ENCODE measurements at places on chromosomes 5 and 9. TPM values are rescaled to one million over a fixed set of nuclear protein-coding genes. Genes with fewer than 3 reads are reported as not detected.
A peak's percentile ranks its signal among the peaks of the same experiment; 100 is the strongest.

DNA sequence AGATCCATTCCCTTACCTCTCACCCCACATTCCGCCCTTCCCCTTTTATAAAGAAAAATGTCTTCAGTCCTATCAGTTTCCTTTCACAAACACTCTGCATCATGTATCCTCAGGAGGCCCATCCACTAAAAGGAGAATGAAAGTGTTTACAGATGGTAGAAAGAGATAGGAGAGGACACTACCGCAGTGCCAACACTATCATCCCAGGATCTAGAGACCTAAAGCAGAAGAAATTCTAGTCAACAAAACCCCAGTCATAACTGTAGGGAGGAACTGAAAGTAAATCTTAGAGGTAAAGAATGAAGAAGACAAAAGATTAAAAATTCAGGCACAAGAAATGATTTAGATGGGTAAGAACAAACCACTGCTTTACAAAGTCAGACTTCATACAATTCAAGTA is 114.1 kb downstream of the MLLT3 start:
- no peak for DNase-seq

DNA sequence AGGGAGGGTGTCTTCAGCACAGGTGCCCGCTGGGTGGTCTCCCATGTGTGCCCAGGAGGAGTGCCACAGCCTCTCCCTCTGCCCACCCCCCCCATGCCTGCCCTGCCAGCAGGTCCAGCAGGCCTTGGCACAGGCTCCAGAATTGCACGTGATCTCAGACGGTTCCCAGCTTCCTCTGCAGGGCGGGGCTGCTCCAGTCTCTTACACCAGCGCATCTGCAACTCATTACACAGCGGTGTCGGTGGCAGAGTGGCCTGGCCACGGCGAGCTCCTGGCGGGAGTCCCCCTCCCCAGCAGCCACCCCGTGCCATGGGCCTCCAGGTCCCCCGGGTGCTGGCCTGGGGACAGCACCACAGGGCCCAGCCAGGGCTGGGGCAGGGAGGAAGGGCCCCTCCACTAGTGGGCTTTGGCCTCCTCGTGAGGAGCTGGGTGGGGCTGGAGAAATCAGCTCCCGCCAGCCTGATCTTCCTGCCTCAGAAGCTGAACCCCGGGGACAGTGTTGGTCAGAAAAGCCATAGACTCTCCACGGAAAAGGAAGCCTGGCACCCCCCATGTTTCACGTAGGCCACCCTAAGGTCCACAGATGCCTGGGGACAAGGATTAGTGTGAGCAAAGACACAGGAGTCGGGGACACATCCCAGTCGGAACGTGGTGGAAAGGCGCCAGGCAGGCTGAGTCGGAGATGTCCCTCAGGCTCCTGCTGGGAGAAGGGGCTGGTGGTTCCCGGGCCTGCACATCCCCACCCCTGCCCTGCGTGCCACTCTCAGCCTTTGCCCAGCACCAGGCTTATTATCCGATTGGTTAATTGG is 40.2 kb downstream of the RXRA start:
- no peak for DNase-seq

The ANKRD31 gene
- 0.59 TPM for total RNA-seq

The TAF11L12 gene
- not detected for total RNA-seq

DNA sequence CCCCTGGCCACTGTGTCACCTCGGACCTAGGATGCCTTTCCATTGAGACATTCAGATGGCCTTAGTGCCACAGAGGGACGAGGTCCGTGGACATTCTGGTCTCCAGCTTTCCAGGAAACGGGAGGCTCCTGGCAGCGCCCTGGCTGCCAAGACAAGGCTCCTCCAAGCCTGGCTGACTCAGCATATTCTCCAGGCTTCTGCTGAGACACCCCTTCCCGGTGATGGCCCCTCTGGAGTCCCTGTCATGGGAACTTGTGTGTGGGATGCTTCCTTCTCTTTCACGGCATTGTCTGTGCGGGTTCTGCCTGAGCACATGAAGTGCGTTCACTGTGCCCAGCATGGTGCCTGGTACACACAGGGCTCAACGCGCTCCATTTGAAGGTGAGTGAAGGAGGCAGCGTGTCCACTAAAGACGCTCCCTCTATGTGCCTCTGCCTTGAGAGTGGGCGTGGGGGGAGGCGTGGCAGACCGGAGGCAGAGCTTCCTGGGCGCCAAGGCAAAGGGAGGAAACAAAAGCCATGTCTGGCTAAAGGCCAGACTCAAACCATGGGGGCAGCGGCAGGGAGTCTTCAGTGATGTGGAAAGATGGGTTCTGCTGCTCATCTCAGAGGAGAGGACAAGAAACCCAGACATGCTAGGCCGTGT is 46.4 kb upstream of the PRRC2B start:
- DNase-seq: no peak

GRCh38 chr5:25150819-25151218 is 506.0 kb upstream of the CDH10 start:
- no peak for DNase-seq

The SH3RF2 gene
- total RNA-seq: 1.1 TPM

DNA sequence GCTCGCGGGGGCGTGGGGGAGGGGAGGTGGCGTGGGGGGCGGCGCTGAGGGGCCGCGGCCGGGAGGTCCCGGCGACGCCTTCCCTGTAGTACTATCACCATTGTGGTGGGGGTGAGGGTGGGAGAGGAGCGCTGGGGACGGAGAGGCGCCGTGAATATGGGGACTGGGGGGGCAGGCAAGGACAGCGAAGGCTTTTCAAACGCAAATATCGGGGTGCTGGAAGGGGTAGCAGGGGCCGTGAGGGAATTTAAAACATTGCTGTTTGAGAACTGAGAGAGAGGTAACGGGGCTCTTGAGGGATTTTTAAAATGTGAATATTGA is 427 bp downstream of the RBM27 start:
- DNase-seq: no peak

GRCh38 chr5:146682899-146683532 is 167.0 kb upstream of the GPR151 start:
- no peak for DNase-seq

- DNase-seq: peak; percentile 81
Observed at GRCh38 chr5:112691758-112692157, 45.9 kb upstream of the APC start.

DNA sequence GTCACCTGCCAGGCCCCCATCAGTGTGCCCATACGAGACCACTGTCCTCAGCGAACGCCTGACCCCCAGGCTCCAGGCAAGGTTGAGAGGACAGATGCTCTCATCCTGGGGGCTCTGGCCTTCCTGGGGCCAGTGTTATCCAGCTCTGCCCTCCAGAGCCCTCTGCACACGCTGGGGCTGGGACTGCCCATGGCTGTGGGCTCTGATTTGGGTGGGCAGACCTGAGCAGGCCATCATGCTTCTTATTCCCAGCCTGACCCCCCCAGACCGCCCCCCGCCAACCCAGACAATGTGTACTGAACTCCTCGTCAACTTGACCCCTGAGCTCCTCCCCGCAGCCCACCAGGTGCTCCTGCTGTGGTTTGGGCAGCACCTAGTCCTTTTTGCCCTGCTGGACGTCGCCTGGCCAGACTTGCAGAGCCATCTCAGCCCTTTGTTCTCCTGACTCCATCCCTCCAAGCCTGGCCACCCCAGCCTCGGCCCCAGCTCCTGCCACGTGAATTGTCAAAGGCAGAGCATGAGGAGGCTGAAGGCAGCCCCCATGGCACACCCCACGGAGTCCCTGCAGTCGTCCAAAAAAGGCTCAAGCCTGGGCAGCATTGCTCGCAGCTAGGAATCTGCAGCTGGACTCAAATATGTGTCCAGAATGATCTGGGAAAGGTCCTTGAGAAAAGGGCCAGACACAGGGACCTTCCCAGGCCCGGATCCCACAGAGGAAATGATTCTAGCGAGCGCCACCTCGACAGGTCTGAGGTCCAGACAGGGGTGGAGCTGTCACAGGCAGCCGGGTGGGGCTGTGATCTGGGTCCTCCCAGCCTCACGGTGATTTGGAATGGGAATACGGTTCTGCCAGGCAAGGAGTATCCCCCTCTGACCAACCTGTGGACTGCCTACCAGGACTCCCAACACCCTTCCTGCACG is 87.0 kb downstream of the ADAMTS2 start:
- no peak for DNase-seq

GRCh38 chr5:180119031-180119902 is 47.7 kb upstream of the RNF130 start:
- no peak for DNase-seq

The ADGRD2 gene
- 0.45 TPM for total RNA-seq

The OCLN gene
- 61.6 TPM for total RNA-seq

The SH3PXD2B gene
- 50.1 TPM for total RNA-seq

DNA sequence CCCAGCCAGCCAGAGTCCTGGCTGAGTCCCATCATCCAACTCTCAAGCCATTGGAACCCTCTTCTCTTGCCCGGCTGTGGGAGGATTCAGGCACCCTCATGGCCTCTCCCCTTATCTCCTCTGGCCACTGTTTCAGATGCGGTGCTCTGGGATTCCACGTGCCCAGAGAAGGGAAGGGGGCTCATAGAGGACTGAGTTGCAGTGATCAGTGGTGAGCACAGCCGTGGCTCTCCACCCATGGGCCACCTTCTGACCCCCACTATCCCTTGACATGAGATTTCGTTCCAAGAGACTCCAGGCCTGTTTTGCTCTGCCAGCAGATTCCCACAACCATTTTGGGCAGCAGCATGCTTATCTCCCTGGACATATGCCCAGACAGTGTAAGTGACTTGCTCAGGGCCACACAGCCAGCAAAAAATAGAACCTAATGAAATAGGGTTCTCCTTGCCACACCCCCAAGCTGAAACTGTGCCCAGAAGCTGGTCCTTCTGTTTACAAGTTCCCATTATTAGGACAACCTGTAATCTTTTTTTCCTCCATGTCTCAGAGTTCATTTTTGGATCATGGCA is 2.7 kb downstream of the GPX3 start:
- no peak for DNase-seq

The PLCXD3 gene
- not detected for total RNA-seq

DNA sequence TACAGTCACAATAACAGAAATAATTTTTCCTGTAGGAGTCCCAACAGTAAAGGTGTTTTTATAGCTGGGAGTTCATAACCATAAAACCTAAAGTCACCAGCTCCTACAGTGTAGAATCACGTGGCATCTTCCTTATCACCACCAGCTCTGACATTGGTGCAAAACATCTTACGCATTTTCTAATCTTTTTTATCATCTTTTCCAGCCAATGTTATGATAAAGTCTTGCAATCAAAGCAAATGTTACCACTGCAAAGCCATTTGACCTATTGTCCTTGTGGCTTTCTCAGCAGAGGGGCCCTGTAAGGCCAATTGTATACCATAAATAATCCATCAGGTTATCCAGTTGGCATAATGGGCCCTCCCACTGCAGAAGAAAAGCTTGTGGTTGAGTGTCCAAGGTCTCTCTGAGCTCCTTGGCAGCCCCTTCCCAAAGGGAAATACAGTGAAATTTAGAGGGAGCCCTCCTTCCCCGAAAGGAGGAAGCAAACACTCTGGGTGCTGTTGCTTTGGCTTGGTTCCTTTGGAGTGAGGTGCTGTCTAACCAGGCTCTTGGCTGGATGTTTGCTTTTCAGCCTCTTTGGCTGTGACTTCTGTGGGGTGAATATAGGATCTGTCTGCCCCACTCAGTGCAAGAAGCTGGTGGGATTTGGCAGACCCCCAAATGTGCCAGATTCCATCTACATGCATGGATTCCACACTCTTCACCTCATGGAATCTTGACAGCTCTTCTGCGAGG is 29.3 kb upstream of the CPEB4 start:
- no peak for DNase-seq

DNA sequence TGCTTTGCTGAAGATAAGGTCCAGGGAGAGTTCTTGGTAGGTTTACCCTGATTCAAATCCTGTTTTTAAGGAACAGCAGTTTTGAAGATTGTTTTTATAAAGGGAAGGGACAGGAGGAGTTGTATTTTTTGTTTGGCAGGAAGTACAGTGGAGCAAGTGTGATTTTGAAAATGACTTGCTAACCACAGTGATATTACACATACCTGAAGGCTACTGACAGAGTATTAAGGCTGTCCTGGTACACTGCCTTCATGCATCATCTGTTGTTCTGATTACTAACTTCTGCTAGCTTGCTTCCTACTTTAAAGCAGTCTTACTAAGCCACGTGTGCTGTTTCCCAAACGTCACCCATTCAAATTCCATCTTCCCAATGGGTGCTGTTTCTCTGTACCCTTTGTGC is 559.5 kb upstream of the SGCD start:
- DNase-seq: no peak

DNA sequence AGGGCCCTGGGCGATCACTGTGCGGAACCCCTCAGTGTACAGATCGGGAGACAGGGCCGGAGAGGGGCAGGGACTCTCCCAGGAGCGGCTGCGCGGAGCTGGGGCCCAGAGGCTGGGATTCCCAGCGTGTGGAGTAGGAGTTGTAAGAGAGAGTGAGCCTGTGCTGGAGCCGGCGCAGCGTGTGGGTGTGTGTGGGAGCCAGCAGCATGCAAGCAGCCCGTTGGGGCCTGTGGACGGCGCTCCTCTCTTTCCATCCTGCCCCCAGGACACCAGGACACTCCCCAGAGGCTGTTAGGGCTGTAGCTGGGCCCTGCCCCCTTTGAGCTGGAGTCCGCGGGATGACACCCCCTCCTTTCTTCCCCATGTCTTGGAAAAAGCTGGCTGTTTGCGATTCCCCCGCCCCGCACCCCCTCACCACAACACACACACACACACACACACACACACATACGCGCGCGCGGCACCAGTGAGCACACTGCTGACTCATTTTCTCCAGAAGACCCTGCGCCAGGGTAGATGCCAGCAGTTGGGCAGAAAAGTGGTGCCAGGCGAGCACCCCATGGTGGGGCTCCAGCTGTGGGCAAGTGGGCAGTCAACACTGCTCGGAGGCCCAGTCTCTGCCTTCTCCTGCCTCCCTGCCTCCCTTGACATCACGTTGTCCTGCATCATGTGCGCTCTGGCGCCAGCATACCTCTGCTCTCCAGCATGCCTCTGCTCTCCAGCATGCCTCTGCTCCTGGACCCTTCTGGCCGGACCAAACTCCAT is 1.5 kb downstream of the COL27A1 start:
- DNase-seq: peak; percentile 63

GRCh38 chr5:43168175-43168574 is 23.9 kb upstream of the NIM1K start:
- DNase-seq: no peak

GRCh38 chr5:160496784-160497183 is 75.1 kb downstream of the PTTG1 start:
- DNase-seq: no peak

Measured in GM23338 (cell line).